Chondrocyte (in vitro differentiated cells): ENCODE measurements at places on chromosomes 7 and 10.

- DNase-seq, result no peak
Observed at GRCh38 chr7:11985971-11986370, 154.0 kb upstream of the THSD7A start.

DNA sequence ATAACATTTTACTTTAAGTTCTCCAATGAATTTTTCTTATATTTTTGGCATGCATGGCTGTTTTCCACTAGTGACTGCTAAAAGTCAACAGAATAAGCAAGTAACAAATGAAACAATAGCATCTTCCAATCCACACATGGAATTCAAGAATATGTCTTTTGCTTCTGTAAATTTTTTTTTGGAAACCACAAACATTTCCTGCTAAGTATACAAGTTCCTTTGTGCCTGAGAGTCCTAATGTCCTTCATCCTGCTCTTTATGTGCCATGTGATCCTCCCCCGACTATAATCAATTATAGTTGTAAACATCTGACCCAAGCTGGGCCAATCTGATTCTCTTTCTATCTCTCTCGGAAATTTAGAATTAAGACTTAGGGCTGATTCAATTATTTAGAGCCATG lies 61.2 kb downstream of the PPP1R3C start:
- no peak for DNase-seq

DNA sequence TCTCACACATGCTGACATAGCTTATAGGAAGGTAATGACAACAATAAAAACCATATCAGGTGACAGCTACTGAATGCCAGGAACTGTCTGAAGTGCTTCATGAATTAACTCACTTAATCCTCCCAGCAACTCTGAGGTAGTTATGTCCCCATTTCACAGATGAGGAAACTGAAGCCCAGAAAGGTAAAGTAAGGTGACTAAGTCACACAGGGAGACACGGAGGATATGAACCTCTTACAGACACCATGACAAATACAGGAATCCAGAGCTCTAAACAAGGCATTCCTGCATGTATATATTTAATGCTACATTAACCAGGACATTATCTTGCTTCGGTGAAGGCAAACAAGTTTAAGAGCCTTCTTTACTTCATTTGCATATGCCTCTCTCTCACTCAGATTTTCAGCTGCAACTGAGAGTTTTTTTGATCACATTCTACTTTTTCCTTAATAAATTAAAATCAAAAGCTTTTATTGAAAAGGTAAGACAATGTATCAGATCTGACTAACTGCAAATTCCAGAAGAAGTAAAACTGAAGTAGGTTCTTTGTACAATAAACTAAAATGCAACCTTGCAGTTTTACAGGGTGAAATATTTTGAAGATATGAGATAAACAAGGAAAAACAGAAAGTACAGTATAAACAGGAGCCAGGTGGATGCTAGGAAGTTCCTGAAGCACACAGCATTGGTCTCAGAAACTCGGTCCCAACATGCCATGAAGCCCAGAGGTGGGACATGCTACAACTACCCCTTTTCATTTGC lies 79.5 kb downstream of the SGMS1 start:
- no peak for DNase-seq

- DNase-seq, result no peak
Observed at GRCh38 chr10:93352638-93353383, 129.3 kb downstream of the MYOF start.

DNA sequence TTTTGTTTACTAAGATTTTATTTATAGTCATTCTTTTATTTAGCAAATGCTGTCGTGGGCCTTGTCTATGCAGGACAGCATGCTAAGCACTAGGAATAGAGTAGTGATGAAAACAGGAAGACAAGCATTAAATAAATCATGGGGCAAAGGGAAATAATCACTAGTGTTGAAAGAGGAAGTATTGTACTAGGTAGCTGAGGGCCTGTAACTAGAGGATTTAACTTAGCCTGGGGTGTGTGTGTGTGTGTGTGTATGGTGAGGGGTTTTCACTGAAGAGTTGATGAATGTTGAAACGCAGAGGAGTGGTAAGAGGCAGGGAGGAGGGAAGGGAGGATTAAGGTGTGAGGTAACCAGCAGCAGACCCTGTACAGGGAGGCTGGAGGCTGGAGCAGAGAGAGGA lies 446.4 kb downstream of the SDK1 start:
- DNase-seq, result no peak

- DNase-seq, result no peak
Observed at GRCh38 chr10:101956117-101956516, 99.9 kb downstream of the ARMH3 start.
